Kidney epithelial cell (primary cell): ENCODE measurements at places on chromosomes 4 and X.

DNA sequence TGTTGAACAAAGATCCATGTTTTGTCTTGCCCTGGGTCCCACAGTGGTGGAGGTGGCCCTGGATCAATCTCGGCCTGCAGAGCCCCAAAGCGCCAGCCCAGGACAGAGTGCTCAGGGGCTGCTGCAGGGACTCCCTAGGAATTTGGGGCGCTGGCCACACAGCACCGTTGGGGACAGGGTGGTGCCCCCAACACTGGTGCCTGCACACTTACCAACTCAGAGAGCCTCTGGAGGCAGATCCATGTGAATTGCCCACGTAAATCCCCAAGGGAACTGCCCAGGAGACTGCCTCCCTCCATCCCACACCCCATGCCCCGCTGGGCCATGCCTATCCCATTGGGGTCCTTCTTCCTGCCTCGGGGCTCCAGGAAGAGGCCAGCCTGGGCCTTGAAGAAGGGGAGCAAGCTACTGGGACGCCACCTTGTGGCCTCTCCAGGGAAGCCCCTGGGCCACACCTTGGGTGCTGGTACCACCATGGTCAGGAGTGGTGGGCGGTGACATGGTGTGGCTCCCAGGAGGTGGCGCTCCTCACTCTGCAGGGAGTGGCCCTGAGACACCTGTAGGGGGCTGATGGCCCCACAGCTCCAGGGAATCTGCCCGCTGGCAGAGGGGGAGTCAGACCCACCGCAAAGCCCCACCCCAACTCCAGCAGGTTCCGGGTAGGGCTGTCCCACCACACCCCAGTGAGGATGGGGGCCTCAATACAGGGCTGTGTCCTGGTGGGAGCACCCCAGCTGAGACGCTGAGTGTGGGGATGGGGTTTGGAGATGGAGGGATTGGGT is 22.8 kb downstream of the CFAP99 start:
- no peak for DNase-seq

DNA sequence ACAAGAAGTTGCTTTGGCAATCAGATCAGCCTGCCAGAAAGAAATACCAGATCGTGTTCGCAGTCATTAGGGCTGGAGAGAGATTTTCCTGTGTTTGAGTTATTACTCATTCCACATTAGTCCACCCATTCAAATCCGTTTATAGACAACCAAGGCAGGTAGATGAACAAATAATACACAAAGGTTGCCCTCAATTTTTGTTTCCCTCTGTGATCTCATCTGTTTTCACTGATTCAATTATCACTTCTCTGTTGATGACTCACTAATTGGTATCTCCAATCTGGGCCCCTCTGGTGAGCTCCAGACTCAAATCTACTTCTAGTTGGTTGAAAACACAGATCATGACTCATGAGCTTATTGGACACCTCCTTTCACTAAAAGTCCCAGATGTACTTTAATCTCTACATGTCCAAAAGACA is 54.5 kb downstream of the CHM start:
- no peak for DNase-seq

- DNase-seq, result no peak
Observed at GRCh38 chr4:76276813-76277212, 25.3 kb downstream of the FAM47E start.

- DNase-seq, result peak; percentile 75
Observed at GRCh38 chr4:78645853-78646757, 94.5 kb downstream of the ANXA3 start.

GRCh38 chr4:16123356-16124084 is 39.7 kb upstream of the PROM1 start:
- DNase-seq, result no peak

GRCh38 chrX:154761977-154762536 is 607 bp upstream of the DKC1 start:
- no peak for DNase-seq
